GM12878 (cell line): ENCODE measurements at places on chromosomes 2 and 18. TPM values are rescaled to one million over a fixed set of nuclear protein-coding genes. Genes with fewer than 3 reads are reported as not detected.

ALPP gene
- not detected in 2 replicates for polyA plus RNA-seq

RNU2-63P gene
- 2.5 TPM in 1 of 2 replicates, not detected in the other for polyA plus RNA-seq

VIL1 gene
- polyA plus RNA-seq, result 0.12 and 0.15 TPM in 2 replicates

SCN3A gene
- not detected in 2 replicates for polyA plus RNA-seq

COL4A4 gene
- 2.2 and 2.3 TPM in 2 replicates for polyA plus RNA-seq

GAL3ST2 gene
- 0.09 and 0.15 TPM in 2 replicates for polyA plus RNA-seq

SPC25 gene
- polyA plus RNA-seq, result 56.8 and 61.5 TPM in 2 replicates

KCNK3 gene
- not detected in 2 replicates for polyA plus RNA-seq

HMSD gene
- 52.6 and 52.9 TPM in 2 replicates for polyA plus RNA-seq

PROC gene
- polyA plus RNA-seq, result not detected in 2 replicates

ARHGEF33 gene
- polyA plus RNA-seq, result 0.06 TPM in 1 of 2 replicates, not detected in the other

C2orf15 gene
- 2.3 and 2.8 TPM in 2 replicates for polyA plus RNA-seq

VSNL1 gene
- 0.05 and 0.15 TPM in 2 replicates for polyA plus RNA-seq

SPIRE1 gene
- 1.6 and 3.3 TPM in 2 replicates for polyA plus RNA-seq

CDH20 gene
- not detected in 2 replicates for polyA plus RNA-seq

NFE2L2 gene
- polyA plus RNA-seq, result 43.9 and 49.3 TPM in 2 replicates

MDH1 gene
- polyA plus RNA-seq, result 732 and 775 TPM in 2 replicates

CROCC2 gene
- polyA plus RNA-seq, result not detected in 2 replicates

ATOH8 gene
- polyA plus RNA-seq, result not detected in 2 replicates

IL37 gene
- not detected in 2 replicates for polyA plus RNA-seq

NEU2 gene
- not detected in 2 replicates for polyA plus RNA-seq

DTNA gene
- 0.40 and 0.54 TPM in 2 replicates for polyA plus RNA-seq

NMUR1 gene
- polyA plus RNA-seq, result not detected in 2 replicates

STK36 gene
- 15.9 and 18.1 TPM in 2 replicates for polyA plus RNA-seq

NEURL3 gene
- 0.55 and 0.76 TPM in 2 replicates for polyA plus RNA-seq

FOXI3 gene
- not detected in 2 replicates for polyA plus RNA-seq

GATA6 gene
- not detected in 2 replicates for polyA plus RNA-seq

GPC1 gene
- 0.14 and 0.25 TPM in 2 replicates for polyA plus RNA-seq

ZNF512 gene
- polyA plus RNA-seq, result 29.3 and 30.9 TPM in 2 replicates

FBLN7 gene
- polyA plus RNA-seq, result not detected in 2 replicates

CYP27A1 gene
- polyA plus RNA-seq, result 0.12 TPM in 1 of 2 replicates, not detected in the other
